Central memory CD4-positive, alpha-beta T cell (primary cell): ENCODE measurements at places on chromosomes 1 and 21.
A peak's percentile ranks its signal among the peaks of the same experiment; 100 is the strongest.

- no peak for DNase-seq
Measured at GRCh38 chr1:41338820-41339219, 22.4 kb upstream of the FOXO6 start.

DNA sequence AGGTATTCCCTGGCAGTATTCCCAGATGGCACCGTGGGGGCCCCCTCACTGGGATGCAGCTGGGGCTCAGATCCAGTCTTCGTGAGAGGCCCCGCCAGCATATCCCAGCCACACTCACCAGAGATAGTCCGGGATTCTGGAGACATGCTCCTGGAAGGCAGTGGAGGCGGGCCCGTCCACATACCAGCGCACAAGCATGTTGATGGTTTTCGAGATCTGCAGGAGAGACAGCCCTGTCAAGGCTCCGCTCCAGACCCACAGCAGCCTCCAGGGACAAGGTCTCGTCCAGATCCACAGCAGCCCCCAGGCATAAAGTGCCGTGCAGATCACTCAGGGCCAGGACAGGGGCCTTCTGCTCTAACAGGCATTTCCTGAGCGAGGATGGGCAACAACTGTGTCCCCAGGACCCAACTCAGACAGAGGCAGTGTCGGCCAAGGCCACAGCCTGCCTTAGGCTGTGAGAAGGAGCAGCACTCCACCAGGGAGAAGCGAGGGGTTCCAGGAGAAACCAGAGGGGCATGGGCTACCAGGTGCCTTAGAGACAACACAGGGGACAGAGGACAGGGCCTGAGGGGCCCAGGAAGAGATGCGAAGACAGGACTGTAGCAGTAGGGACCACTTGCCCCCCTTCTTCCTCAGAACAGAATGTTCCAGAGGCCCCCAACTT, 14.8 kb downstream of the LSS start:
- DNase-seq: no peak

GRCh38 chr1:154265586-154265985, 6.8 kb upstream of the HAX1 start:
- DNase-seq: peak; percentile 64

DNA sequence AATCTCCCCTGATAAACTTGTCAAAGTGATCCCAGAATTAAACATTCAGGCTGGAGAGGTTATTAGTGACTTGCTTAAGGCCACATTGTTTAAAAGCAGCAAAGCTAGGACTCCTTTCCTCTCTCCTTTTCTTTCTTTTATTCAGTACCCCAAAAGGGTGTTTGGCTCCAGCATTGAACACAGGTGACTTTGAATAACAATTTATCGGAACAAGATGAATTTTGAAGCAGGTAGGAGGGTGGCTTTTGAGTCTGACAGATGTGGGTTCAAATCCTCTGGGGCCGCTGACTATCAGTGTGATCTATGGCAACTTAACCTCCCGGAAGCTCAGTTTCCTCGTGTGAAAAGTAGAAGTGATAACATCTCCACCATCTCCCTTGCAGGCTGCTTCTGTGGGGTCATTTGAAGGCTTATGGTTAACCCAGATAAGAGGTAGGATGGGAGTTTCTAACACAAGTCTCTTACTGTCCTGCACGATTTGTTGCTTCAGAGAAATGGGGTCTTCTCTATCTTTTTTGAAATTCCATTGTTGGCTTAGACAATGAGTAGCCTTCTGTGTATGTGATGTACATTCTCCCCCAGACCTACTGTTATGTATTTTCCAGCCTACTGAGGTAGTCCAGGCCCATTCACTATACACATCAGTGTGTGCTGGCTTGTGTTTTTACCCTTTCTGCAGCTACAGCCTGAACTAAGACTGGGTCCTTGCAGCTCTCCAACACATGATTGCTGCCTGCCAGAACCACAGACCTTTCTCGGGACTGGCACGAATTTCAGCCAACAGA, 29.0 kb downstream of the JUN start:
- DNase-seq: peak; percentile 46
